ENCODE measurements at places on chromosomes 12 and 14.

DNA sequence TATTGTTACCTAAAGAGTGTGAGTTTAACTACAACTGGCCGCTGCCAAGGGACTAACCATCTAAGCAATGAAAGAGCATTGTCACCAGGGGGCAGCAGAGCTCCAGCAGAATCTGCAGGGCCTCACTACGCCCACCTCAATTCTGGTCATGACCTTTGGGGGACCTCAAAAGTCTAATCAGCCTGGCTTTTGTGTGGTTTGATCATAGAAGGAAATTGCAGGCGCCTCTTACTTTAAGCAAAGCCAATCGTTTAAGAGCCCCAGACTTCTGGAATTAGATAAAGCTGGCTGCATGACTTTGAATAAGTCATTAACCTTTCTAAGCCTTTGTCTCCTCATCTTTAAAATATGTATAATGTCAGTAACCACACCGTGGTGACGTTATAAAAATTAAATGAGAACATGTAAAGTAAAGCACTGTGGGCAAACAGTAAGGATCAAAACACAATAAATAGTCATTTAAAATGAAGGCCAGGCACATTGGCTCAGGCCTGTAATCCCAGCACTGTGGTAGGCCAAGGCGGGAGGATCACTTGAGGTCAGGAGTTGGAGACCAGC, 58.6 kb downstream of the TBX3 start:
- DNase-seq, result peak; percentile 1

DNA sequence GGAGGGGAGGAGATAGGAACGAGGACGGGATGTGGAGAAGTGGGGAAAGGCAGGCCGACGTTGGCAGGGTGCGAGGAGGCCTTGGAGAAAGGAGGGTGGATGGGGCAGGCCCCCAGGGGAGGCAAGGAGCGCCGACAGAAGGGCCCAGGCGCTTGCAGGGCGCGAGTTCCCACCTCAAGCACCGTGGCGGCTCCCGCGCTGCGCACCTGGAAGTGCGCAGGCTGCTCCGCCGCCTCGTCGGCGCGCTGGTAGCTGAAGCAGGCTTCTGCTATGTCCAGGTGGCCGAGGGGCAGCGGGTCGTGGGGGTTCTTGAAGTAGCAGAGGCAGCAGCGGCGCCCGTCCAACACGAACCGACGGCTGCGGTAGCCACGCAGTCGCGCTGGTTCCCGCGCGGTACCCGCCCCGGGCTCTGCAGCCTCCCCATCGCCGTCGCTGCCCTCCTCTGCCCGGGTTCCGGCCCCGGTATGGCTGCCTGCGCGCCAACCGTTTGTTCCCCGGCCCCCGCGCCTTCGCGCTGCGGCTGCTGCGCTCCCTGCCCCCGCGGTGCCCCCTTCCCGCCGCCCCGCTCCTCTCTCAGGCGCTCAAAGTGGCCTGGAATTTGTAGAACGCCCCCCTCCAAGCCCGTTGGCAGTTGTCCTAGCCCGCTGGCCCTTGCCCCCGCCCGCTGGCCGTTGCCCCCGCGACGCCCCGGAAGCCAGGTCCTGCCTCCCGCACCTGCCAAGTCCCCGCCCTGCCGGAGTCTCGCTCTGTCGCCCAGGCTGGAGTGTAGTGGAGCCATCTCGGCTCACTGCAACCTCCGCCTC, 1.1 kb upstream of the ACTR6 start:
- peak; percentile 38 for DNase-seq

DNA sequence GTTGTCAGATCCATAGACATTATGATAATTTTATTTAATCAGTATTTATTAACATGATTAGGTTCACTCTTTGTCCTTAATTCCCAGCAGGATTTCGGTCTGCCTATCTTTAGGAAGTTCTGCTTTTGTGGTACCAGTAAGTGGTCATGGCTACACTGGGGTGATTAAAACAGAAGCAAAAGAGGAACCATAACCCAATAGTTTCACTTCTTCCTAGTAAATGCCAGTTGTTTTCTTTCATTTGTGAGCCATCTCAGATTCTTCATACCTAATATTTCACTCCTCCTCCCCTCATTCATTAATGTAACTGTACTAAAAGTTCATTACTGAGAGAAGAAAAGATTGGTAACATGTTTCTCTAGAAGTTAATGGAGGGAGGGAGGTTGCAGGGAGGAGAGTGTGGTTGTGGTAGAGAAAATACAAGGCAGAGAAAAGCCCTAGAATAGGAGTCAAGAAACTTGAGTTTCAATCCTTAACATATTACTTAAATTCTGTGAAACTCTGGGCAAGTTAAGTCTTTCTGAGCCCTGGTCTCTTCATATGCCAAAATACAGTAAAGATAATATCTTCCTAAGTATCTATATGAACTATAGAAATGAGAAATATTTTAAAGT, 101.2 kb downstream of the PEBP1 start:
- no peak for DNase-seq

DNA sequence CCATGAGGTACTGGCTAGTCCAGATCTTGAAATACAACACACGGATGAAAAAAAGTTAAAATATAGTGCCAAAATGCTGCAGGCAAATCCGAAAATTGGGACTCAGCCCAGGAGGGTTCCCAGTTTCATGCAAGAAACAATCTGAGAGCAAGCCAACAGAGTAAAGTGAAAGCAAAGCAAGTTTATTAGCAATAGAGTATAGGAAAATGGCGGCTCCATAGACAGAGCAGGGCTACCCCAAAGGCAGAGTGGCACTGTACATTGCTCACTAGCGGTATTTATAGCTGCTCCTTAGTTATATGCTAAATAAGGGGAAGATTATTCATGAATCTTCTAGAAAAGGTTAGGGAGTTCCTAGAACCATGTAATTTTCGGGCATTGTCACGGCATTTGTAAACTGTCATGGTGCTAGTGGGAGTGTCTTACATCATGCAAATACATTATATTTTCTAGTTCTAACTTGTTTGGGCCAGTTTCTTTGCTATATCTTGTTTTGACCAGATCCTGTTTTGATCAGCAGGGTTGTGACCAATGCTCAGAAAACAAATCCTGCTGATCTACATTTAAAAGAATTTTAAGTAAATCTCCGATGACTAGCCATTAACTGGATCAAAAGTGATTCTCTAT, 29.1 kb downstream of the RECQL start:
- no peak for DNase-seq

DNA sequence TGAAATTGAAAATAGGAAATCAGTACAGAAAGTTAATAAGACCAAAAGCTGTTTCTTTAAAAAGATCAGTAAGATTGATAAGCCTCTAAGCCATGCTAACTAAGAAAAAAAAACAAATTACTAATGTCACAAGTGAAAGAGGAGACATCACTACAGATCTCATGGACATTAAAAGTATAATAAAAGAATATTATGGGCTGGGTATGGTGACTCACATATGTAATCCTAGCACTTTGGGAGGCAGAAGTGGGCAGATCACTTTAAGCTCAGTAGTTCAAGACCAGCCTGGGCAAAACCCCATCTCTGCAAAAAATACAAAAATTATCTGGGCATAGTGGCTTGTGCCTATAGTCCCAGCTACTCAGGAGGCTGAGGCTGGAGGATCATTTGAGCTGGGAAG, 30.5 kb downstream of the B4GALNT3 start:
- DNase-seq, result no peak

GRCh38 chr12:46432325-46432724, 59.8 kb upstream of the SLC38A2 start:
- DNase-seq, result no peak

DNA sequence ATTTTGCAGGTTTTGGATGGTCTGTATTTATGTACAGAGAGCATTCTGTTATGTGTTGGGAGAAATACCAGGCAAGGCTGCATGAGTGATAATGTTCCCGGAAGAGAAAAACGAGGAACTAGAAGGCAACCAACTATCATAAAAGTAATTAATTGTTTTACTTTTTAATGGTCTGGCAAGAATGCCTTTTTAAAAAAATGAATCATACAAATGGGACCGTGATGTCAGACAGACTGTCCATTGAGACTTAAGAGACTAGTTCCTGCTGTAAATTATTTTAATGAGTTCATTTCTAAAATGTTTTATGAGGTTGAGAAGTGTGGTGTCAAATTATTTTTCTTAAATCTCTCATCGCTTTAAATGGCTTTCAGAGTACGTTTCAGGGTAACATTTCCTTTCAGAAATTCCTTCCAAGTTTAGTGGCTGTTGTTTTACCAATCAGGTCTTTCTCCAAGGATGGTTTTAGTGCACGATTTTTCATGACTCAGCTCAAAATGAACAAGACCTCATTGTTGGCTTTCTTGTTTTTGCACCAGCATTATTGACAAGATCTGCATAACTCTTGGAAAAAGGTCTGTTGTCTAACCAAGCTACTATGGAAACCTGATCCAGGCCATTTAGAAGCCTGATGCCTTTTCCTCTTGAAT, 86.1 kb upstream of the ARHGAP5 start:
- DNase-seq, result no peak

DNA sequence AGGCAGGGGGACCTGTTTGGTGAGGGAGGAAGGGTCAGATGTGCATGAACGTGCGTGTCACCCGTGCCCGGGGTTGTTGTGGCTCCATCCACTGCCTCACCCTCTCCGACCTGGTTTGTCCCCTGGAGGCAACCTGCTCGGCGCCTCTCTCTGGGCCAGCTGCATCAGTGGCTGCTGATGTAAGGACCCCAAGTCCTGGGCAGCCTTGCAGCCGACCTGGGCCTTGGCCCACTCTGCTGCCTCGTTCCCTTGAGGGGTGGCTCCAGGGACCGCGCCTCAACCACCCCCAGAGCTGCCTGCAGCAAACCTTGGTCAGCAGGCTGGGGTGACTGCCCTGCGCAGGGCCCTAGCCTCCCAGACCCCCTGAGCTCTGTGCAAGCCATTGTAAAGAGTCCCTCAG, 351.7 kb downstream of the TMEM121 start:
- no peak for DNase-seq

- DNase-seq, result no peak
These were observed 15.2 kb upstream of the DLK1 start for GRCh38 chr14:100711493-100711892.

GRCh38 chr14:94775871-94776210, 5.9 kb upstream of the GSC start:
- no peak for DNase-seq

GRCh38 chr12:26847431-26847830, 14.4 kb upstream of the ITPR2 start:
- DNase-seq, result no peak

DNA sequence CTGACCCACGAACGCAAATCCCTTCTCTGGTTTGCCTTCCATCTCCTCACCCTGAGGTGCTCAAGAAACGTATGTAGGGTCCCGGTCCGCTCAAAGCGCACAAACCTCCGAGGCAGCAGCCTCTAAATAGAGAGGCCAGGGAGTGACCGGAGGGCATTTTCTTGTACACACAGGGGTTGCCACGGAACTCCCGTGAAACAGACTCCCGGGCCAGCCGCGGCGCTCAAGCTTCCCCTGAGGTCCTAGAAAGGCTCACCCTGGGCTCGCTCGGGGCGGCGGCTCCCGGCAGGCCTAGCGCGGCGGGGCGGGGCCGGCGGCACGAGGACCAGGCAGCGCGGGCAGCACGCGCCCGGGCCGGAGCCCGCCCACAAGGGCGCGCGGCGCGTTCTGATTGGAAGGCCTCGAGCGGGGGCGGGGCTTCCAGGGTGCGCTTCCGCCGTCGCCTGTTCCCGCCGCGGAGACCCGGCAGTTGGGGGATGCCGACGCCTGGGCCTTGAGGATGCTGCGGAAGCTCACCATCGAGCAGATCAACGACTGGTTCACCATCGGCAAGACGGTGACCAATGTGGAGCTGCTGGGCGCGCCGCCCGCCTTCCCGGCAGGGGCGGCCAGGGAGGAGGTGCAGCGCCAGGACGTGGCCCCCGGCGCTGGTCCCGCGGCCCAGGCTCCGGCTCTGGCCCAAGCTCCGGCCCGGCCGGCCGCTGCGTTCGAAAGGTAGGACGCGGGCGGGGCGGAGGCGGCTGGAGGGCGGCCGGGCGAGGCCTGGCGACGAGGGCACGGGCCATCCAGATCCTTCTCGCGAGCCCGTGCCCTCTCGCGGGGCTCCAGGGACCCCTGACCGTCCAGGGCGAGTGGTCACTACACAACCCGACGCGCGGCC, at the start of gene TDRD9:
TSS of gene TDRD9 (plus strand) at position 446 of the 880 bp plus-strand sequence. CDS start at position 500, 54 bp downstream.
- DNase-seq, result no peak

- no peak for DNase-seq
These were observed 164.5 kb downstream of the MGAT4C start for GRCh38 chr12:86091681-86092080.

GRCh38 chr12:131934535-131934934, 5.5 kb downstream of the PUS1 start:
- no peak for DNase-seq

- DNase-seq, result no peak
These were observed 1.5 kb downstream of the BLOC1S1 start for GRCh38 chr12:55717011-55718007.

GRCh38 chr12:23596568-23596967, 352.9 kb downstream of the SOX5 start:
- no peak for DNase-seq

DNA sequence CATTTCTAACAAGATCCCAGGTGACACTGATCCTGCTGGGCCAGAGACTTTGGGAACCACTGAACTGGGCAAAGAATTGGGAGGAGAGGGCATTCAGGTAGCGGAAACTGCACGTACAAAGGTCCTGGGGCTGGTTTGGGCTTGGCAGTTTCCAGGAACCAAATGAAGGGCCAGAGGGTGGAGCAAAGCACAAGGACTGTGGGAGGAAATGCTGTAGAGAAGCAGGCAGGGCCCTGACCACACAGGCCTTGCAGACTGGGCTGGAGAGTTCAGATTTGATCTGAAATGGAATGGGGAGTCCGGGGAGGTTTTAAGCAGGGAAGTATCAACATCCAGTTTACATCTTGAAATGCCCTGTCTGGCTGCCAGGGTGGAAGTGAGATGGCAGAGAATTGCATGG, 195.1 kb downstream of the PHETA1 start:
- no peak for DNase-seq
